ENCODE measurements at places on chromosomes 1 and 21. TPM values are rescaled to one million over a fixed set of nuclear protein-coding genes. Genes with fewer than 3 reads are reported as not detected.

Gene LAD1
- total RNA-seq = 0.06 TPM

GRCh38 chr1:229672246-229672645 lies 46.2 kb downstream of the URB2 start:
- DNase-seq = no peak

GRCh38 chr1:10128101-10128765 lies 82.1 kb upstream of the KIF1B start:
- no peak for DNase-seq

Gene DISP3
- total RNA-seq = 0.48 TPM

- DNase-seq = no peak
Observed at GRCh38 chr1:233094691-233095090, 144.3 kb downstream of the NTPCR start.

DNA sequence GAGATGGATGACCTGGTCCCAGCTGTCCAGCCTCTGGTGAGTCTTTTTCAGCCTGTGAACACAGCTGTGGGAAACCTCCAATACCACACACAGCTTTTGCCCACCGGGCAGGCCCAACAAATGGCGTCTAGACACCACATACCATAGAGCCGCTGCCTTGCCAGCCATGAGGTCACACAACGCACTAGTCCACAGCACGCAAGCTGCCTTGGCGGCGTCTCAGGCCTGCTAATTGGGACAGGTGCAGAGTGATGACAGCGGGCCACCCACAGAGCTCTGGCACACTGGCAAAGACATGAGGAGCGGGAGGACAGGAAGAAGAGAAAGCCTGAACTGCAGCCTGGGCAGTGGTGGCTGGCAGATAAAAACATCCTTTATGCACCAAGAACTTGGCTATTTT lies 125.5 kb downstream of the ADAMTS1 start:
- DNase-seq = peak; percentile 40

DNA sequence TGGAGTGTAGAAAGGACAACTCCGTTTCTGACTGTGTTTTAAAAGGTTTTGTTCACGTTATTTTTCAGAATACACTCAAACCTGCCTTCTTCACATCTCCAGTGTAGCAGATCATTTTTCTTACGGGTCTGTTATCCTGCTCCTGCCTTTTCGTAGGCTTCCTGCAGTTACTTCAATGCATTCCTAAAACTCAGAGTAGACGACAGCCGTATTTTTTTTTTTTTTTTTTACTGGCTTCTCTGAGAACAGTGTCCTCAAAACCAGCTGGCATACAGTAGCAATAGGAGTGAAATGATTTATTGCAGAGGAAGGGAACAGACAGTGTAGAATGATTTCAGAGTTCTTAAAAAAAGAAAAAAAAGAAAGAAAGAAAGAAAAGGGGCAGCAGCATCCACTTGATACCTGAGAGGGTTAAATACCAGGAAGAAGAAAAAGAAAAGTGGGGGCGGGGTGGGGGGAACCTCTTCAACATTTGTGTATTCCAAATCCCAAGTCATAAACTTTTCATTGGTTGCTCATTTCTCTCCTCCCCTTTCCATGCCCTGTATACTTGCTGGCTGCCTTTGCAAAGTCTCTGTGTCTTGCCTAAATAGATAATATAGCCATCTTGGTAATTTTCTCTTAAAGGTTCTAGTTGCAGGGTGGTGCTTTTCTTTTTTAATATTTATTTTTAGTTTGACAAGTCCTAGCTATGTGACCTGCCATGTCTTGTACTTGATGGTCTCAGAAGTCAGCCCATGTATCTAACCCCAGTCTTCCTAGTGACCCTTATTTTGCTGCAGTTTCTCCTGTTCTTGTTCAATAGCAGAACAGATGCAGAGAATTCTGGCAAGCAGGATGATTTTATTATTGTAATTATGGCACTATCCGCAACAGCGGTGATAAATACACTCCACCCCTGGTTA lies 2.8 kb downstream of the TGFB2 start:
- peak; percentile 64 for DNase-seq

- no peak for DNase-seq
Observed at GRCh38 chr21:38211321-38211720, 45.5 kb upstream of the KCNJ15 start.

Gene OR2W3
- total RNA-seq = 6.7 TPM

Gene OR2L8
- not detected for total RNA-seq

DNA sequence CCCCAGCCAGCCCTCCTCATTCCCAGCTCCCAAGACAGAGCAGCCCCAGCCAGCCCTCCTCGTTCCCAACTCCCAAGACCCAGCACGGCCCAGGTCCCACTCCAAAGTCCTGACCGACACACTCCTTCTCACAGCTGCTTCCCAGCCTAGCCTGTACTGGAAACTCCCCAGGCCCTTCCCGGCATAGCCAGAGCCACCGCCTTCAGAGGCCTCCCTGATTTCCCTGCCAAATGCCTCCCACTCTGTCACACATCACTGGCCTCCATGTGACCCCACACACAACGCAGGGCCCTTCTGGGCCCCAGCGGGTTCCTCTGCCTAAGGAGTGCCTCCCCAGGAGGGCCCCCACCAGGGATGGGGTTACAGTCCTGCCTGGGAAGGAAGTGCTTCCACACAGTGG lies 2.8 kb downstream of the UBE2J2 start:
- no peak for DNase-seq

DNA sequence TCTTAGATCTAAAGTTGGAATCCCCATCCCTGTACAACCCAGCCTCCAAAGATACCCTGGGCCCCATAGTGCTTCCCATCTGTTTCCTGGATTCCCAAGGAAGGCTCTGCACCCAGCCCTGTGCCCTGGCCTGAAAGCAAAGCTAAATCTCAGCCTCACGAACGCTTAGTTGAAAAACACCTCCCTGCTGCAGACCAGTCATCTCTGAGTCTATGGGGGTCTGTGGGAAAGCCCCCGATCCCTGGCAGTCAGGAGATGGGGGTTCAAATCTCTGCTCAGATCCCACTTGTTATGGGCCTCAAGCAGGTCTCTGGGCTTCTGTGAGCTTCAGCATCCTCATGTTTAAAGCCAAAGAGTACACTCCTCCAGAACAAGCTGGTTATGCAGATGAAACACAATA lies 210.5 kb upstream of the GRIK3 start:
- no peak for DNase-seq

GRCh38 chr1:162993846-162994245 lies 75.3 kb upstream of the RGS4 start:
- no peak for DNase-seq

DNA sequence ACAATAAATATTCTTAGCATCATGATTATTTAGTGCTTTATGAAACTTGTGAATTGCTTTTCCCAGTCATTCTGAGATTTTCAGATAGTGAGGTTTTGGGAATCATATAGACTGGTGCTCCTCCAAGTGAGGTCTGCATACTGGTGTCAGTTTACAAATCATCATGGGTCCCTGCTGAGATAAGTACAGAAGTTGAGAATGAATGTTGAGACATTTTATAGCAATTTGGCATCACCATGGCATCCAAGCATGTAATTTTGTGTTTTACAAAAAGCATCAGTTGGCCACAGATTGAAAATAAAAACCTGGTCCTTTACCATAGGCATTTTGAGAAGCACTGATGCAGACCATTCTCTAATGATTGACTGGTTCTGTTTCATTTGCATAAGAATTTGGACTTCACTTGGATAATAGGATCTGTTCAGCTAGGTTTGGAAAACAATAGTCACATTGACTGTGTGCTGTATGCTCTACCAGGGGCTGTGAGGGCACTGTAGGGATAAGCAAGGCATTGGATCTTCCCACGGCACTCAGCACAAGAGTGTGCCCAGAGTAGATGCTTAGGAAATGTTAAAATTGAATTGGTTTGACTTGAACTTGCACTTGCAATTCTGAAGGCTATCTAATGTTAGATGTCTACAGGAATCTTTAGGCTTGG lies 79.0 kb upstream of the JUN start:
- DNase-seq = no peak

DNA sequence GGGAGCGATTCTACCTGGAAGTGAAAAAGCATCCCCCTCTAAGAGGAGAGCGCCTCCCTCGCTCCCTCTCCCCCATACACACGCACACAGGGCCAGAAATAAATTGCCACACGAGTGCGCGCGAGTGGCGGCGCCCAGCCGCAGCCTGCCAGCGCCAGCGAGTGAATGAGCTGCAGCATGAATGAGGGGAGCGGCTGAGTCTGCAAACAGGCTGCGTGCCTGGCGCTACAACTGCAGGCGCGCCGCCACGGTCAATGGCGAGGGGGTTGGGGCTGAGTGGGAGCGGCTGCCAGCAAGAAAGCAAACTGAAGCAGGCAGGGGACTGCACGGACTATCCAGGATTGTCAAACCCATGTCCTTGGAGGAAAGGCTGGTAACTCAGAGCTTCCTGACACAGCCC lies 2.2 kb downstream of the CAMK1G start:
- no peak for DNase-seq

DNA sequence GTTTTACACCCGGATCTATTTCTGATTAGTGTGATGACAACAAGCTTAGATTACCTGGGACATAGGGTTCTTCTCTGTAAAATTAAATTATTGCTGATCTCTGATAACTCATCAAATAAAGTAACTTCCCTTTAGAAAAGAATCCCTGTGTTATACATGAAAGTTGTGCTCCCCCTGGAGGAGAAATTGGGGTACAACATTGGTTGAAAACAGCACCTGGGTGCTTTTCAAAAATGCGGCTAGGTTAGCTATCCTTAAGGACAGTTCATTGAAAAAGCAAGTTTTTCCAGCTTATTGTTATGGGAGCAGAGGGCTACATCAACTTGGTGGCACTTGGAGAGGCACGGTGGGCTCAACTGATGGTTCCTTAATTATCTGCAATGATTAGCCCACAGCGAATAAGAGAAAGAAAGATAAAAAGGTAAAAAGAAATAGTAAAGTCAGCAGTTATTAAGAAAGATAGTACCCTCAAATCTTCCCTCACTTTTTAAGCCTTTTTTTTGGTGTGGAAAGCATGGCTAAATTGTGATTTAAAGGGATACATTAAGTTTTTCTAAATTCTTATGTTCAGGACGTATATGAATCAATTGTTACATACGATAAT lies 97.8 kb downstream of the FMN2 start:
- DNase-seq = peak; percentile 25

Gene FALEC
- total RNA-seq = not detected

GRCh38 chr21:33013626-33014025 lies 12.1 kb upstream of the OLIG2 start:
- DNase-seq = no peak

Gene RASSF5
- total RNA-seq = 1.5 TPM

DNA sequence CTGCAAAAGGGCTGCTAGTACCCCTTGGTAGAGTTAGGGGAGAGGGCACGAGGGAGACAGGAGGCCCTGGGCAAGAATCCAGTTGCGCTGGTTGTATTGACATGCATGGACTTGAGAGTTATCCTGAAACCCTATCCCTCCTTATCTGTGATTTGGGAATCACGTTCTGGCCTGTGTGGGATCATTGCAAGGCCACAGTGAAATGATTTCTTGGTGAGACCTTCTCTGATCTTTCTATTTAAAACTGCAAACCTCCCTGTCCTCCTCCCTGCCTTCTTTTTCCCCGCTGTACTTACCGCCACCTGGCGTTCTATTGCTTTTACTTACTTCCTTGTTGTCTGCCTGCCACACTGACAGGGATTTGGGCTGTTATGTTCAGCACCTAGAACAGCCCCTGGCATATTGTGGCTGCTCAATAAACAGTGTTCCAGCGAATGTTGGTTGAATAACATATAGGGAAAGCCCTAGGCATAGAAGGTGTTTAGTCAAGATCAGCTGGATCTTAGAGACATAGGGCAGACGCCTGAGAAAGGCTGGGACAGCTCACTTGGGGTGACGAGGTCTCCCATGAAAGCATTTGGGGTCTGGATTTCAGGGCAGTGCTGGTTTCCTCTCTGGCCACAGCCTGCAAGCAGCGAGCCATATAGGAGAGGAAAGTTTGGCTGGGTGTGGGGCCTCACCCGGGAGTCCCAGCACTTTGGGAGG lies 25.6 kb downstream of the ALPL start:
- DNase-seq = peak; percentile 58
